ENCODE measurements at places on chromosomes 6 and 20.

GRCh38 chr20:52953020-52953419 is 19.1 kb upstream of the TSHZ2 start:
- no peak for ATAC-seq

- no peak for ATAC-seq
Measured at GRCh38 chr6:56032715-56033260, 157.4 kb upstream of the BMP5 start.

DNA sequence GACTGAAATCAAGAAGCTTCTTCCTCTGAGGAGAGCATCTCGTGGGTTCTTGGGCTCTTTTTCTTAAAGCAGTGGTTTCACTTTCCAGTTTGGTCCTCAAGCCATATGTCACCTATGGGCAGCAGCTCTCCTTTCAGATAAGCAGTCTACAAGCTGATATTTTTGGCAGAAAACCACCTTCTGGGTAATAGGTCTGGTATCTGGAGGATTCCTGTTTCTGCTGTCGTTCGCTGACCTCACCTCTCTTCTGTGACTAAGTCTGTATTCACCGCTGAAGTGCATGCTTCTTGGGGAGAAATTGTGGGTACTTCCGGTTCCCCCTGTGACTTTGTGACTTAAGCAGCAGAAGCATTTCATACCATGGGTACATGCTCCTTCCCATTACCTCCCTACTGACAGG is 193.6 kb downstream of the EDN1 start:
- peak; percentile 94 for ATAC-seq

- ATAC-seq: no peak
Measured at GRCh38 chr20:23228912-23229311, 121.7 kb upstream of the NXT1 start.

DNA sequence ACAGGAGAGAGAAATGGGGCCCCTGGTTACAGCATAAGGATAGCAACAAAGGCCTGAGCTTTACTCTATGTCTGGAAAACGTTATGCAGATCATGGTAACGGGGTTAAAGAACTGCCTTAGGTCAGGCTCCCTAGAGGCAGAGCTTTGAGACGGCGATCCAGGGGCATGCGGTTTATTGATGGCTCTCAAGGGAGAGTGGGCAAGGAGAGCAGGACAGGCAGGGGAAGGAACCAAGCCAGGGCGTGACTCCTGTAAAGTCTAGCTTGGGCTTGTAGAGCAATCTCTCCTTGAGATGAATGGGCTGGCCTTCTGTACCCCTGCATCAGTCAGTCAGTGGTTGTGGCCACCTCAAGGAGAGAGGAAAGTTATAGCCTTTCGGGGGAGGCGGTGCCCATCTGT is 12.5 kb upstream of the FERMT1 start:
- no peak for ATAC-seq

DNA sequence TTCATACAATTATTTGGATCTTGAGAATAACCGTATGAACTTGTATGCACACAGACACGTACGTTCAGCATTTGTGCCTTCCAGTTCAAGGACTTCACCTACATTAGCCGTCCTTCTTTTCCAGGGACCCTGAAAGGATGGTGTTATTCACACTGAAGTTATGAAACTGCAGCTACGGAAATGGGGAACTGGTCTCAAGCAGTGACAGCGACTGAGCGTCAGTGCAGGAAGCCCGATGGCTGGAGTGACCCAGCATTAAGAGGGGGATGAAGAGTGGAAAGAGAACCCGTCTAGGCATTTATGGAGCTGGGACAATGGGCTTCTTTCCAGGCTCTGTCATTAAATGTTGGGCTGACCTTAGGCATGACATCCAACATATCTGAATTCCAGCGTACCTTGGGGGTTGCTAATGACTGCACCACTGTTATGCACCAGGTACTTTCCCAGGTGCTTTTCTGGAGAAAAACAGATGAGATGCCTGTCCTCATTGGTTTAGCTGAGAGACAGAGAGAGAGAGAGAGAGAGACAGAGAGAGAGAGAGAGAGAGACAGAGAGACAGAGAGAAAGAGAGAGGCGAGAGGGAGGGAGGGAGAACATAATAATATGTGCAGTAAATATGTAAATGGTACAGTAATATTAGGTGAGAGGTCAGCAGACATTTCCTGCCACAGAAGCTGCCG is 204.7 kb upstream of the EXOC2 start:
- ATAC-seq: no peak

DNA sequence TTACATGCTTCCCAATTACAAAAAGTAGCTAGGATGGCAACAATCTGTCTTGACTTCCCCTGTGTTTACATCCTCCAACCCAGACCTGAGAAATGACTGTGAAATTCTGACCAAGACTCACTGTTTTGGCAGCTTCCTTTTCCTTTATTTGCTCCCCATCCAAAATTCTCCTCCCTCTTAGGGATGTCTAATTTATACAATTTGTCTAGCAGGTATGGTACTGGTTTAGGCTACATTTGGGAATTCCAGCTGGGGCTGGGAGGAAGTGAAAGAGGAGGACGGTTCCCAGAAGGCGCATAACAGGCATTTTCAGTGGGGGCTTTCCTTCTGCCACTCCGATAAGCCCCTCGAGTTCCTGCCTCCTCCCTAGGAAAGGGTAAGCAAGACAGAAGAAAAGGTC is 231.5 kb upstream of the BTBD3 start:
- no peak for ATAC-seq

GRCh38 chr6:14957355-14958059 is 288.4 kb upstream of the JARID2 start:
- ATAC-seq: no peak

DNA sequence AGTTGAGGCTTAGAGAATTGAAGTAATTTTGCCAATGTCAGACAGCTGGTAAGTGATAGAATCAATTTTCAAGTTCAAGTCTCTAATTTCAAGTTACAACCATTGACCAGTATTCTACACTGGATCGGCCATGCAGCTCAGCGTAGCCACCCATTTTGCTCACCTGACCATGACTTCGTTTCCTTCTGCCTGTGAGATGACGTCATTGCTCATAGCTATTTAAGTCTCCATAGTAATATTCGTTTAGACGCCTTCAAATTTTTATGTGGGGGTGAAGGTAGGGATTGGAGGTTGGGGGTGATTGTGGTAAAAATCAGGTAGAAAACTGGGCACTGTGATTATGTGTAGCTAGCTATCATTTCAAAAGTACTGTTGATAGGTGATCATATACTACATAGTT is 5.6 kb upstream of the HTR1B start:
- ATAC-seq: no peak

Data from SK-N-SH treated with all-trans-retinoic acid at 6 μM for 48 hours (cell line).